ENCODE measurements at places on chromosomes 4 and X.

DNA sequence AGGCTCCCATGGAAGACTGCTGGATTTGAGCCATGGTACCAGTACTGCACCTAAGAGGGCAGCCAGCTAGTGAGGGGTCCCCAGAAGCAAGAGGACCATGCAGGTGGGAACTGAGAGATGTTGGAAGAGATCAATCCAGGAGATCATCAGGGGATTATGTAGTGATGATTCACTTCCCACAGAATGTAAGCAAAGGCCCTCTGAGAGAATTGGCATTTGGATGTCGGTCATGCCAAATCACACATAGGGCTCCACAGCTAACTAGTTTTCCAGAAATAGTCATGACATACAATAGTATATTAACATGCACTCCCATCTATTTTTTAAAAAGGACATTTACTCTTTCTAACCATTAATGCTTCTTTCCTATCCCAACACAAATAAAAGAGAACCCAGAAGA lies 112.5 kb downstream of the RASGEF1B start:
- DNase-seq = no peak

- no peak for DNase-seq
Observed at GRCh38 chrX:84187533-84188319, at the start of gene RPS6KA6. Gene RPS6KA6, minus strand, starts transcription at chrX:84188199. Its CDS starts 300 bp downstream, at chrX:84187899.

- no peak for DNase-seq
Observed at GRCh38 chr4:3473181-3473950, 10.3 kb downstream of the DOK7 start.

GRCh38 chrX:149010853-149011224 lies 494.3 kb downstream of the IDS start:
- no peak for DNase-seq

DNA sequence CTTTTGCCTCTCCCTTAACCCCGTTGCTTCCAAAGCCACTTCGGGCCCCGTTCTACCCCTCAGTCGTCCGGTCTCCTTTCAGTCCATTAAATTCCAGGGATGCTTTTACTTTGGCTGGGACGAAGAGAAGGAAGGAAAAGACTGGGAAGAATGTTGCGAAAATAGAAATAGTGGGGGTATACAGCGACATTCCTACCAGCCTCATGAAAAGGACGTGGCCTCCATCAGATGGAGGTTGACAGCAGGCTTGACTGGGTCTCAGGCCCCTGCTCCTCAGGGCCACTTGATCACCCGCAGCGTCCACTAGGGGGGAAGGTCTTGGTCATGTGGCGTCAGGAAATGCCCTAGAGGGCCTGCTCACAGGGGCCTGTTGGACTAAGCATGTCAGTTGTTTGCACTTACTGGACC lies 657 bp upstream of the ANKRD50 start:
- DNase-seq = no peak

DNA sequence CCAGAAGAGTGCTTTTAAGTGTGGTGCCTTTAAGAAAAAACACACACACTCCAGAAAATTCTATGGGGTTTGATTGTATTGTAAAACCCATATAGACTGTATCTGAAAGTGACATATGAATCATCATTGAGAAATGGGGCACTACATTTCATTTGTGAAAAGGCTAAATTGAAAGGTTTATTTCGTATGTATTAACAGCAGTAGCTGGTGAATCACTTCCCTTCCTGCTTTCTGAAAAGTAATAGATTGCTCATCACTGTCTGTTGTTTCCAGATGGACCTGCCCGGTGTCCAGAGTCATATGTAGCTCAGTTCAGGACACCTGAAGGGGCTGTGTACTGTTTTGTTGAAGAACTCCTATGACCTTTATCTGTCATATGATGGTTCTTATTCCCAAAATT lies 28.1 kb upstream of the HPRT1 start:
- DNase-seq = no peak

GRCh38 chr4:53935780-53936179 lies 128.6 kb downstream of the CHIC2 start:
- no peak for DNase-seq

- DNase-seq = no peak
Observed at GRCh38 chr4:69056921-69057550, 39.2 kb upstream of the UGT2B7 start.

GRCh38 chrX:16588266-16588665 lies 61.7 kb upstream of the S100G start:
- no peak for DNase-seq

- no peak for DNase-seq
Observed at GRCh38 chr4:87042986-87043820, 108.4 kb downstream of the AFF1 start.

DNA sequence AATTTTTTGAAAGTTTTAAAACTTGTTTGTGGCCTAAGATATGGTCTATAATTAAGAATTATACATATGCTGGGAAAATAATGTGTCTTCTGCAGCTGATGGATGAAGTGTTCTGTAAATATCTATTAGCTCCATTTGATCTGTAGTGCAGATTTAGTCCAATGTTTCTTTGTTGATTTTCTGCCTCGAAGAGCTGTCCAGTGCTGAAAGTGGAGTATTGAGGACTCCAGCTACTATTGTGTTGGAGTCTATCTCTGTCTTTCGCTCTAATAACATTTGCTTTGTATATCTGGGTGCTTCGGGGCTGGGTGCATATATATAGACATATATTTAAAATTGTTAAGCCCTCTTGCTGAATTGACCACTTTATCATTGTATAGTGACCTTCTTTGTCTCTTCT lies 2127.3 kb downstream of the PCDH7 start:
- DNase-seq = no peak

DNA sequence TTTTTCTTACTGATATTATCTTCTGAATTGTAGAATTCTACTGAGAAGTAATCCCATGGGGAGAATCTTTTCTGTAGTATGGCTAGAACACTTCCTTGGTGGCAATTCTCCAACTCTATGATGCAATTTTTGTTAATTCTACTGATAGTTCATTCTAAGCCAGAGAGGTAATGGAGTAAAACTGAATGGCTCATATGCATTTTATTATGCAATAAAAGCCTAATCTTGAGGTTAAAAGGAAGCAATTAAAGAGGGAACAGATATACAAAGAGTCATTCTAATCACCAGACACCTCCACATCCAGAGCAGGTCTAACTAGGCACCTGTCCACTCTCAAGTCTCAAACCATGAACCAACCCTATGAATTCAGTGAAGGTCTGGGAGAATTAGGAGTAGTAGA lies 9.7 kb downstream of the RAP2C start:
- DNase-seq = no peak

DNA sequence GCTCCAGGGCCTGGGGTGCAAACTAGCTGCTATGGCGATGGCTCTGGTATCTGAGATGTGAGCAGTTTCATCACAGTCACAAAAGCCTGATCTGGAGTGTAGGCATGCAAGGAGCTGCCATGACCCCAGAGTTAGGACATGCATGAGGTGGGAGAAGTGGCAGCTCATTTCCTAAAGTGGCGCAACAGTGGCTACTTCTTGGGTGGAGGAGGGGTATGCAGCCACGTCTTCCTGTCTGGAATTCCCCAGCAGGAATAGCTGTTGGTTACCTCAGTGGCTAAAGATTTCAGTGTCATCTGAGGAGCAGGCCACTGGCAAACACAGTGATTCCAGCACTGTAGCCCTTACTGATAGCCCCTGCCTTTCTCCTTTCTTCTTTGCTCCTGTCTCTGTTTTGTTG lies 1382.5 kb downstream of the C4orf33 start:
- no peak for DNase-seq

GRCh38 chr4:16672421-16672820 lies 226.0 kb downstream of the LDB2 start:
- no peak for DNase-seq

GRCh38 chr4:137768196-137768595 lies 235.9 kb upstream of the PCDH18 start:
- DNase-seq = no peak

GRCh38 chr4:168451331-168451730 lies 29.0 kb downstream of the DDX60L start:
- no peak for DNase-seq

- no peak for DNase-seq
Observed at GRCh38 chr4:22338796-22339195, 177.1 kb downstream of the ADGRA3 start.

GRCh38 chr4:129748991-129749390 lies 653.0 kb downstream of the C4orf33 start:
- DNase-seq = no peak

DNA sequence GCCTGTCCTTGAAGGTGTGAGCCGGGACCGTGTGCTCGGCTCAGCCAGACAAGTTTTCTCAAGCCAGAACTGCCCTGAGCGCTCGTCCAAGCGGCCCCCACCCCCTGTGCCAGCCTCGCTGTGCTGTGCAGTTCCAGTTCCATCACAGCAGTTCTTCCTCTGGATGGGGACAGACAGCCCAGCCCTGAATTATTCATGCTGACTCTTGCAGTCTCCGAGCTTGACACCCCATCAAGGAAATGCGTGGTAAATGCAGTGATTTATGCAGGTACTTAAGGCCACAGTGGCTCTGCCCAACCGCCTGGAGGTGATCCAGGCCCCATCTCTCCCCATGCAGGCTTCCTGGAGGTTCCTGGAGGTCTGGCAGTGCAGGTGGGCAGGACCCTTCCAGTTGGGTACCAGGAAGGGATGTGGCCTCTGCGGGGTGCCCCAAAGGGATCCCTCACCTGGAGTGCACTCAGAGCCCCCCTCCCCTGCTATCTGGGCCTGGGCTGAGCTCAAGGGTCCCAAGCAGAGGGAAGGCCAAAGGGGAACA lies 44.8 kb upstream of the HMX1 start:
- no peak for DNase-seq

DNA sequence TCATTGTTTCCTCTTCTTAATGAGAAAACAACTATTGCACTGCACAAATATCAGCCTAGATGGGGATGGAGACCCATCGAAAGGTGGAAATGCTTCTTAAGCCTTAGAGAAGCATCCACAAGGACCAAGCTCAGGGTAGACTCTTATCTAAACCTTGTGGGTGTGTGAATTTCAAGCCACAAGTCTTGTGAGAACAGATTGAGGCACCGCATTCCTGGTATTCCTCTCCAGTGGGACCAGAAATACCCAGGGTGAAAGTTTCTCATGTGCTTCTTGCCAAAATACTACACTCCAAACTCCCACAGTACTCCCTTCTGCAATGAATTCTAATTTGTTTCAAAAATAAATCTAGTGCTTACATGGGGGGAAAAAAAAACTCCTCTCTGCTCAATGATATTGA lies 375.6 kb downstream of the PDGFC start:
- DNase-seq = no peak

DNA sequence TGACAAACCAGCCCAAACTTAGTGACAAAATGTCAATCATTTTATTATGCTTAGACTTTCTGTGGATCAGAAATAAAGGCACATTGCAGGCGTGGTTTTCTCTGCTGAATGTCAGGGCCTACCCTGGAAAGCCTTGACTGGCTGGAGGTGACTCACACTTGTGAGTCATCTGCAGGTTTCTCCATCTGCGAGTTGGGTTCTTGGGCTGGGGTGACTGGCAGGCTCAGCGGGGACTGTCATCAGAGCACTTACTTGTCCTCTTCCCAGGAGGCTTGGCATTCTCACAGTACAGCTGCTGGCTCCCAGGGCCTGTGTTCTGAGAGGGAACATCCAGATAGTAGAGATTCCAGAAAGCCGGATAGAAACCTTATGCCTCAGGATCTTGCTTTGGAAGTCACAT lies 153.8 kb upstream of the AGA start:
- peak; percentile 3 for DNase-seq
